ENCODE measurements at places on chromosomes 2 and 18.
A peak's percentile ranks its signal among the peaks of the same experiment; 100 is the strongest.

GRCh38 chr2:40388161-40388560 lies 63.7 kb downstream of the SLC8A1 start:
- no peak for DNase-seq

- DNase-seq = no peak
Measured at GRCh38 chr2:26541401-26542193, 63.7 kb upstream of the OTOF start.

- DNase-seq = no peak
Measured at GRCh38 chr2:120454654-120455385, 108.9 kb downstream of the INHBB start.

GRCh38 chr2:19480673-19481072 lies 122.2 kb upstream of the OSR1 start:
- no peak for DNase-seq

- peak; percentile 96 for DNase-seq
Measured at GRCh38 chr2:85561280-85562212, at the start of gene GGCX. TSS of gene GGCX (minus strand) at chr2:85561493. CDS start at chr2:85561428, 65 bp downstream.

GRCh38 chr2:31138037-31138962 lies at the start of gene GALNT14:
TSS of gene GALNT14 (minus strand) at chr2:31138440. CDS start at chr2:31138086, 354 bp downstream.
- DNase-seq = no peak

GRCh38 chr2:86044614-86045013 lies 61.1 kb downstream of the POLR1A start:
- no peak for DNase-seq

- no peak for DNase-seq
Measured at GRCh38 chr2:72619626-72620025, 206.2 kb downstream of the EXOC6B start.

DNA sequence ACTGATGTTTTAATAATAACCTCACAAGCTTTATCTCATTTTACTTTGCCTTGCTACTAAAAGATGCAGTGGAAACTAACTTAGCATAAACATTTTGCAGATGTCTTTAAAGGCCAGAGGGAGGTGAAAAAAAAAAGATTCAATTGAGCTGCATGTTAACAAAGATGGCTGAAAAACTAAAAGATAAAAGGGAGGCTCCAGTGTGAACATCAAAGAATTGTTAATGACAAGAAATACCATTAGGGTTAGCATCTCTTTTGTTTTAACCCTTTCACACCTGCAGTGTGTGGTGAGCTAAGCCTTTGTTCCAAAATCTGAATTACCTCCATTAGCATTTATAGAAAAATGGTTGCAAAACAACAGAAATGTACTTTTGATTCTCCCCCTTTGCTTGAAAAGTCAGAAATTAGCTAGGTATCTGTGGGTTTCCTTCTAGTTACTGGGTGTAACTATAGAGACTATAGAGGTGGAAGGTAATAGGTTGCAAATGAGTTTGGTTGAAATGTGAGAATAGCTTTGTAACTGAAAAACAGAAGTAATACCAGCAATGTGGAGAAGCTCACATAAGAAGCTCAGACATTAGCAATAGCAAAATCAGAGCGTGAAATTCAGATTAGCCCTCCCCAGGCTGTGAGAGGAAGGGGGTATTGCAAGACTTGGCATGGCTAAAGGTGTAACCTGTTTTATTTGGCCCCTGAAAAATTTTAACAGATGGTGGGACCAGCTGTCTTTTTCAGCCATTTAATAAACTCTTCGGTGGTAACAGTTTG lies 34.8 kb upstream of the SP5 start:
- DNase-seq = peak; percentile 93

DNA sequence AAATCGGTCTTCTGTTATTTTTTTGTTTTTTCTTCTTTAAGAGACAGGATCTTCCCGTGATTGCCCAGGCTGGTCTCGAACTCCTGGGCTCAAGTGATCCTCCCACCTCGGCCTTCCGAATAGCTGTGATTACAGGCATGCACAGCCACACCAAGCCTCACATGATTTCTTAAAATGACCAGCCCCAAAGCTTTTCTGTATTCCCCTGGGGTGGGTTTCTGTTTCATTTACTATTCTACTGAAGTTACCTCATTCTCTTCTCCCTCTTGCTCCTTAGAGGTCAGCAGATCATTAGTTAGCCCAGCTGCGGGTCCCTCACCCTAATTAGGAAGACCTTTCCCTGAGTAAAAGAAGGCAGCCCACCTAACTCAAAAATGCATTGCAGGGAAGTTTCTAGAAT lies 27.6 kb downstream of the SLC1A4 start:
- no peak for DNase-seq

DNA sequence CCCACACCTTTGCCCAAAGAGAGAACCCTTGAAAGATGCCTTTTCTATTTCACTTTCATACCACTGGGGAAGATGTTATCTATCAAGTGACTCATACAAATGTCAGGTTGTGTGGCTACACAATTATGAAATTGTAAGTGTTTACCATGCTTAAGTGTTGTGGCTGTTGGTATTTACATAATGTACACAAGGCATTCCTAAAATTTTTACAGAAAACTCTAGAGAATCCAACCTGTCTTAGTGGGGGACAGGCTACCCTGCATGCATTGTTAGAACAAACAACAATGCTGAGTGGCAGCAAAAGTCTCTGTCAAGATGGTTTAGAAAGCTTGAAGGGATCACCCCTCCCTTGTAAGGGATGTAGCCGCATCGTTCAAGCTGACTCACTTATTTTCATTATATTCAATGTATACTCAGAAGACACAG lies 5.5 kb upstream of the MGAT4A start:
- DNase-seq = peak; percentile 40

GRCh38 chr2:108449410-108450130 lies 564 bp downstream of the GCC2 start:
- peak; percentile 51 for DNase-seq

GRCh38 chr18:10743766-10744165 lies 217.9 kb downstream of the NAPG start:
- no peak for DNase-seq

DNA sequence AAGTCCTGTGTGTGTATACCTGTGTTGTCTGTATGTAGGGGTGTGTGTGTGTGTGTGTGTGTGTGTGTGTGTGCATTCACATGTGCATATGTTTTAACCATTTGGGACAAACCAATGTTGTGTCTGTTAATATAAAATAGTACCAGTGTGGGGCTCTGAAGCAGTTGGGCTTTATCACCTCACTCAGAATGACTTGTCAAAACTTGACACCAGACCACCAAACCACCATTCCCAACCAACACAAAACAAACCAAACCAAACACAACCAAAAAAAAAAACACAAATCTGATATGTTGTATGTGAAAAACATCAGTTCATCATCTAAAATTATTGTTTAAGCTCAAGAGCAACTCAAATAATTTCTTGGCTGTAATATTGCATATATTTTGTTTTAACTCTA lies 42.1 kb downstream of the CALCRL start:
- DNase-seq = no peak

DNA sequence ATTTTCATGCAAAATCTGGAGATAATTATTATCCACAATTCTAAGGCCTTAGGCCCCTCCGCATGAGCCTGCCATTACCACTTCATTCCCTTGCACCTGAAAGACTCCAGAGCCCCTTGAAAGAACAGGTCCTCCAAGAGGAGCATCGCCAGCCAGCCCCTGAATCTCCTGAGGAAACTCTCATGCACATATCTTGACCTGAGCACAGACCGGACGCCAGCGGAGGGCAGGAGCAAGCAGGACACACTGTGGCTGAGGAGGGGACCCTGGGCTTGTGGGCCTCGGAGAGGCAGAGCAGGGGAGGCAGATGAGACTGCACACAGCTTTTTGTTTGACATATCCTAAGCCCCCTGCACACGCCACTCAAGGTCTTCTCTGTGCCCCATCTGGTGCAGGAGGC lies 13.6 kb upstream of the ADNP2 start:
- no peak for DNase-seq

GRCh38 chr2:171237751-171238505 lies 77.2 kb upstream of the TLK1 start:
- DNase-seq = no peak

- no peak for DNase-seq
Measured at GRCh38 chr18:51751901-51752300, 554.4 kb upstream of the MEX3C start.
